ENCODE measurements at places on chromosomes 3 and 15.

DNA sequence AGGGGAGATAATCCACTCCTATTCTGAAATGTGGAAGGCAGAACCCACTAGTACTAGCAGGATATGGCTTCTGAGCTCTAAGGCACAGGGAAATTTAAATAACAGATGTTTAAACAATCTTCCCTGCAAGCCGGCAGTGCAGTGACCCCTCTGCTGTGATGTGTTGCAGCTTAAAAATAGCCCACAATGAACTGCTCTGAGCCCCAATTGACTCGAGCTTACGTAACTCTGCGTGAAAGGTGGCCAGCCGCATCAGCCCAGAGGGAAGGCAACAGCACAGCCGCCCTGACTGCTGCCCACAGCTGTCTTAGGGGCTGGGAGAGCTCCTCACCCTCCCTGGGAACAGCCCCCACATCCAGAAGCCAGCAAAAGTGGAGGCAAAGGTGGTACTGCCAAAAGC, 12.5 kb upstream of the CAMKV start:
- DNase-seq = no peak

- no peak for DNase-seq
Measured at GRCh38 chr3:108430540-108430939, 79.9 kb downstream of the MYH15 start.

DNA sequence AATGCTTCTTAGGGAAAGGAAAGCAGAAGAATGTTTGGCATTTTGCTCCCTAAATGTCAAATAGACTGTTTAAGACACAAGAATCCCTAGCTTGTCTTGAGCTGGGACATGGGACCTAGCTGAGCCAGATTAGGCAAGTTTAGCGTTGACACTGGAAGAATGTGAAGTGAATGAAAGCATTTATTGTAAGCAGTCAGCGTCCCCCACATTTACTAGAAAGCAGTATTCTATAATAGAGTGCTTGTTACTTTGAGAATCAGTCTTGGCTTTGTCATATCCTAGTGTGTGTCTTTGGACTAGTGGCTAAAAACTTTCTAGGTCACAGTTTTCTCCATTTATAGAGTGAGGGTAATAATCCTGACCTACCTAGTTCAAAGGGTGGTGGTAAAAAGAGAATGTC, 161.6 kb downstream of the ADAMTSL3 start:
- peak; percentile 99 for DNase-seq

GRCh38 chr3:54424292-54424691, 301.9 kb downstream of the CACNA2D3 start:
- no peak for DNase-seq

- no peak for DNase-seq
Measured at GRCh38 chr3:13493867-13494441, 13.8 kb downstream of the HDAC11 start.

GRCh38 chr3:33122991-33123390, 9.2 kb downstream of the CRTAP start:
- no peak for DNase-seq

GRCh38 chr3:152083135-152083534, 185.6 kb upstream of the MBNL1 start:
- no peak for DNase-seq

DNA sequence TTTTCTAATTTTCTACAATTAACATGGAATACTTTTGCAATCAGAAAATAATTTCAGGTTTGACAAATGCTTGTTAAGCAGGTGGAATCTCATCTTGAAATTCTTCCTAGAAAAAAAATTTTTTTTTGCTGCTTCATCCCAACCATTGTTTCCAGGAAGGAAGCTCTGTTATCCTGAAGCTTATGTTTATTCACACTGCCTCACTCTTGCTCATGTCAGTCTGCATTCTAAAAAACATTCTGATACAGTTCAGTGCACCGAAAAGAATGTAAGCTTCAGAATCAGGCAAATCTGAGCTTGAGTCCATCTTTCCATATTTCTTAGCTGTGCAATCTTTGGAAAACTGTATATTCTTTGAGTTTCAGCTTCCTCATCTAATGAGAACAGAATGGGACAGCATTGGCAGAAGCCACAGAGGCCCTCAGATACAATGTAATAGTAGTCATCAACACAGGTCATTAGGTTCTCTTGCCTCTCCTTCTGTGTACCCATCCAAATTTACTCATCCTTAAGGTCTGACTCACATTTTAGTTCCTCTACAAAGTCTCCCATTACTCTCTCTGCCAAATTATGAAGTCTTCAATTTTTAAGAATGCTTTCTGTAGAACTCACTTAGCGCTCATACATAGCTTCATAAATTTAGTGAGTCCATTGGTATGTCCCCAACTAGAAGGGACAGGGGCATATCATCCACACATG, 881.8 kb upstream of the NR2F2 start:
- no peak for DNase-seq

- peak; percentile 74 for DNase-seq
Measured at GRCh38 chr3:156150434-156151066, 30.2 kb downstream of the KCNAB1 start.

Data from SK-MEL-5 (cell line).